ENCODE measurements at places on chromosomes 3 and 15. TPM values are rescaled to one million over a fixed set of nuclear protein-coding genes. Genes with fewer than 3 reads are reported as not detected.

Gene MYL3
- total RNA-seq = not detected

Gene REC114
- total RNA-seq = not detected

Gene GPD1L
- total RNA-seq = 17.1 TPM

Gene GOLGA6D
- total RNA-seq = not detected

Gene CDCP1
- 15.3 TPM for total RNA-seq

Gene SLC7A14
- total RNA-seq = not detected

Gene SEMA7A
- total RNA-seq = 3.1 TPM

Gene MELTF
- total RNA-seq = 46.4 TPM

Gene ISL2
- total RNA-seq = 3.9 TPM

Gene PAQR9
- total RNA-seq = 4.0 TPM

Gene CRABP1
- 1.0 TPM for total RNA-seq

Gene MCF2L2
- total RNA-seq = 0.15 TPM

Gene HRG
- not detected for total RNA-seq

Gene ECE2
- total RNA-seq = not detected

Gene TLR9
- total RNA-seq = not detected

Gene CACNA2D2
- total RNA-seq = 0.42 TPM

Gene FLNB
- 320 TPM for total RNA-seq

Gene LTF
- total RNA-seq = not detected

Gene C3orf22
- not detected for total RNA-seq

Gene GNAT1
- 0.09 TPM for total RNA-seq

Gene RETNLB
- not detected for total RNA-seq

Gene LMAN1L
- not detected for total RNA-seq

Gene FETUB
- total RNA-seq = 0.12 TPM

Gene AGTR1
- 0.48 TPM for total RNA-seq

Gene FGF7
- total RNA-seq = not detected

Measured in A549 treated with DMSO at 1 μM for 4 hours (cell line).